ENCODE measurements at places on chromosomes 7 and 10. TPM values are rescaled to one million over a fixed set of nuclear protein-coding genes. Genes with fewer than 3 reads are reported as not detected.

DNA sequence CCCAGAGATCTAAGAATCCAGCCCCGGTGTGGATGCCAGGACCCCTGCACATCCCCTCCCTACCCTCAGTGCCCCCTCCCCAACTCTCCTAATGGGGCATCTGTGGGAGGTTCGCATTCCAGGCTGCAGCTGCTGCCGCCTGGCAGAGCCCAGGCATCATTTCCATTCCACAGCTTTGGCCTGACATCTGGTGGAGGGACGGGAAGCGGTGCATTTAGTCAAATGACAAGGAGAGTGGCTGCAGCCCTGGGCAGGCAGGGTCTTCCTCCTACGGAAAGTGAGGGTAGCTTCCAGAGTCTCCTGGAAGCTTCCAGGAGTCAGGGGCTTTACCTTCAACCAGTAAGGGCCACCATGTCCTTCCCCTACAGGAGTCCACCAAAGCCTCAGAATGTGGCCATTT, 30.8 kb downstream of the PRLHR start:
- H3K4me3 ChIP-seq: no peak overlapping the region
- H3K27ac ChIP-seq: no peak overlapping the region
- no peaks in the 10 kb centered on the region for H3K27me3 ChIP-seq
- H3K36me3 ChIP-seq: no peaks in the 10 kb centered on the region
- no peak for DNase-seq

- H3K4me3 ChIP-seq: peak within 1 kb of the TSS; percentile 63
- no peaks in the 10 kb centered on the region for H3K27me3 ChIP-seq
- H3K27ac ChIP-seq: no peak within 1 kb of the TSS
- no peaks in the 10 kb centered on the region for H3K36me3 ChIP-seq
Measured at GRCh38 chr10:70132098-70133029, at the start of gene AIFM2. TSS of gene AIFM2 (minus strand) at chr10:70132825. CDS start at chr10:70124084, 8,741 bp downstream.

DNA sequence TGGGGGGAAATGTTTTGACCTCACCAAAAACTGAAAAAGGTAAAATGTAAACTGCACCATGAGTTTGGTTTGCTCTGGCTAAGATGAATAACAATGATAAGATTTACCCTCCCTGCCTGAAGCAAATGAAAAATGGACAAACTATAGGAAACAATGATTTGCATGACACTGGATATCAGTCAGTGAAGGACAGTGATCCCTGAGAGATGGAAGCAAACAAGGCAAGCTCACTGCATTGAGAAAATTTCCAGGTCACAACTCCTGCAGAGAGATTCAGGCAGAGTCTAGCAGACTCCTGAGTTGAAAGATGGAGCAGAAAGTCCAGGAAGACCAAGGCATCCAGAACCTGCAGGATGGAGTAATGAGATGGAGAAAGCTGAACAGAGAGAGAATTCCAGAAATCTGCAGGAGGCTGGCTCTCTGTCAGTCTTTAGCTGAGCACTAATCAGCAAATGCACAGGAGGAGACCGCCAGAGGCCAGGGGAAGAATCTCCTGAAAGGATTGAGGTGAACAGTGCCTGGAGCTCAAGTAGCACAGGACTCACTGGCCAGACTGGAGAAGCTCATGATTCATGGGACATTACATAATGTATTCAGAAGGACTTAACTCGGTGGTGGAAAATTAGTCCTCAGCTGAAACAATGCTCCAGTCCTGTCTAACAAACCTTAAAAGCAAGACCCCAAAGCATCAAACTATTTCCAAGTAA, 51.2 kb upstream of the PALS2 start:
- H3K36me3 ChIP-seq: no peaks in the 10 kb centered on the region
- DNase-seq: no peak
- no peak overlapping the region for H3K27ac ChIP-seq
- H3K4me1 ChIP-seq: no peaks in the 10 kb centered on the region

Gene VSTM4
- 1.1 TPM for total RNA-seq

- no peaks in the 10 kb centered on the region for H3K27me3 ChIP-seq
- no peak for DNase-seq
- H3K4me1 ChIP-seq: no peaks in the 10 kb centered on the region
- H3K27ac ChIP-seq: no peak overlapping the region
- H3K36me3 ChIP-seq: no peaks in the 10 kb centered on the region
Measured at GRCh38 chr10:85916994-85917573, 449.5 kb downstream of the GRID1 start.

Gene COL28A1
- total RNA-seq: 0.11 TPM

DNA sequence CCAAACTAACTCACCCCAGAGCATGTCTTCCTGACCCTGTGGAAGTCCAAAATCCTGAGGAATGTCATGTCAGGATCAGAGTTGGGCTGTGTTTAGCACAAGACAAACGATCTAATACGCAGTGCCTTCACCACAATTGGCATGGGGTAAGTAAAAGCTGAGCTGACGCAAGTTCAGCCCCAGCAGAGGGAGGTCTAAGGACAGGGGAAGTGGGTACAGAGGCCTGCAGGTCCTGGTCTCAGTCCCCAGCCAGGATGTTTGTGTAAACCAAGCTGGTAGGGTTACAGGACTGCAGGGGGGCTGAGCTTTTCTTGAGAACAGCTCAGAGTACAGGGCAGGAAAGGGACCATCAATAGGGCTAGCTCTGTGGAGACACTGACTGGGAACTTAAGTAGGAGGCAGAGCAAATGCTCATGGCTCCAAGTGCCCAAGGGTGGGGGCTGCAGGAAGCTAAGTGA, 5.3 kb upstream of the KCNIP2 start:
- no peak overlapping the region for H3K4me3 ChIP-seq
- H3K27ac ChIP-seq: no peak overlapping the region
- H3K4me1 ChIP-seq: no peaks in the 10 kb centered on the region
- H3K27me3 ChIP-seq: peaks cover 5% of the 10 kb centered on the region

- H3K27me3 ChIP-seq: no peaks in the 10 kb centered on the region
- peak overlapping the region; percentile 38 for H3K4me3 ChIP-seq
- H3K36me3 ChIP-seq: no peaks in the 10 kb centered on the region
- no peak overlapping the region for H3K27ac ChIP-seq
- H3K4me1 ChIP-seq: no peaks in the 10 kb centered on the region
Measured at GRCh38 chr7:39855325-39855674, 94.8 kb upstream of the CDK13 start.

DNA sequence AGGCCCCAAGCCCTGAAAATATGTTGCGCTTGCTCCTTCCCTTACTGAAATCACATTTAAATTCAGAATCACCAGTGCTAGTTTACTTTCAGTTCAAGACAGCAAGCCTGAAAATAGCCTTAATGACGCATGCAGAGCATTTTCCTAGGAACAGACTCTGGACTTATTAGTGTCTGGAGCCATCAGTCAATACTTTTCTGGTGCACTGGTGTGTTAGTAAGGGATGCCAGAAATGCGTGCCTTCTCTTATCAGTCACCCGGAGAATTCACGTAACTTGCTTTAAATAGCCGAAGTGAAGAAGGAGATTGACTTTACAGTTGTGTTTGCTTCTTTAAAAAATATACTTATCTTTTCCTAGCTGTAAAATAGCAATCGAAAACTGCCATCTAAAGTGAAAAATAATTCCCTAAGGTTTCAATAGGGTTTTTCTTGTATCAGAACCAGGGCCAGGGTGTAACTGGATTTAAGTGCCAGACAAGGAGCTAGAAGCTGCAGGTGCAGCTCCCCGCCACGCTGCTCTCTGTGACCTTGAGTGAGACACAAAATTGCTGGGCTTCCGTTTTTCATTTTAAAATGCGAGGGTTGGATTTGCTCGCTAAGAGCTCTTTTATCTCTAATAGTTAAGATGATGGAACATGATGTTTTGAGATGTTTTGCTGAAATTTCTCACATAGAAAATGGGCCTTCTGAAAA, 177.8 kb downstream of the NSUN6 start:
- no peaks in the 10 kb centered on the region for H3K36me3 ChIP-seq
- peak; percentile 55 for DNase-seq
- H3K4me1 ChIP-seq: no peaks in the 10 kb centered on the region
- no peak overlapping the region for H3K4me3 ChIP-seq
- H3K27me3 ChIP-seq: no peaks in the 10 kb centered on the region

- H3K27me3 ChIP-seq: no peaks in the 10 kb centered on the region
- no peak overlapping the region for H3K27ac ChIP-seq
- no peak overlapping the region for H3K4me3 ChIP-seq
- no peaks in the 10 kb centered on the region for H3K4me1 ChIP-seq
Measured at GRCh38 chr10:57015187-57015586, 654.1 kb upstream of the ZWINT start.

Gene ANKRD61
- 0.18 TPM for total RNA-seq

- H3K36me3 ChIP-seq: no peaks in the 10 kb centered on the region
- H3K27me3 ChIP-seq: no peaks in the 10 kb centered on the region
- H3K27ac ChIP-seq: no peak overlapping the region
- DNase-seq: no peak
- H3K4me1 ChIP-seq: no peaks in the 10 kb centered on the region
Measured at GRCh38 chr10:27815846-27816245, 70.2 kb upstream of the MKX start.

Gene PGAM2
- total RNA-seq: 0.70 TPM

DNA sequence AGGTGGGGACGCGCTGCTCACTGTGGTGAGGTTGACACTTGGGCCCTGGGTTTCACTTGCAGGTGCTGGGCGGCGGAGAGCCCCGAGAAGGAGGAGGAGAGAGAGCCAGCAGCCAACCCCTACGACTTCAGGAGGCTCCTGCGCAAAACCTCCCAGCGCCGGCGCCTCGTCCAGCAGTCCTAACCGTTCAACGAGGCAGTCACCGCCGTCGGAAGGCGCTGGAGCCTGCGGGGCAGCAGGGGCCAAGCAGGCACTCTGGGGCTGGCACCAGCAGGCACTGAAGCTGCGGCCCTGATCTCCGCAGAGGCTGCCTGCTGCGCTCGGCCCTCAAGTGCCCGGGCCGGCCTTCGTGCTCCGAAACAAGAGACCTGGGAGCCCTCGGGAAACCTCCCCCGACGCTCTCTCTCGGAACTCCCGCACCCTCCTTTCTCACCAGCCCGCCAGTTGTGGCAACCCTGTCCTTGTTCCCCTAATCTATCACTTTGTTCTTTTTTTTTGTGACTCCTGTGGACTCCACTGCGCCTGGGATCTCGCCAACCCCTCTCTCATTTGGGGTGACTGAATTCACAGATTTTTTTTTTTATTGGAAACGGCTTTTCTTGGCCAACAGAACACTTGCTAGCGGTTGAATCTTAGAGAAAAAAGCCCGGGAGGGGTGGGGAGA, 4.7 kb upstream of the GAD2 start:
- H3K27ac ChIP-seq: no peak overlapping the region
- H3K36me3 ChIP-seq: no peaks in the 10 kb centered on the region
- H3K4me3 ChIP-seq: no peak overlapping the region
- peaks cover 54% of the 10 kb centered on the region for H3K27me3 ChIP-seq
- no peak for DNase-seq

- no peak overlapping the region for H3K4me3 ChIP-seq
- no peak for DNase-seq
- no peaks in the 10 kb centered on the region for H3K27me3 ChIP-seq
- H3K36me3 ChIP-seq: peaks cover 4% of the 10 kb centered on the region
Measured at GRCh38 chr7:155751409-155751808, 60.9 kb downstream of the SHH start.

GRCh38 chr10:62907470-62908212, 91.5 kb upstream of the EGR2 start:
- no peak overlapping the region for H3K27ac ChIP-seq
- no peak overlapping the region for H3K4me3 ChIP-seq
- no peaks in the 10 kb centered on the region for H3K4me1 ChIP-seq
- no peaks in the 10 kb centered on the region for H3K36me3 ChIP-seq

DNA sequence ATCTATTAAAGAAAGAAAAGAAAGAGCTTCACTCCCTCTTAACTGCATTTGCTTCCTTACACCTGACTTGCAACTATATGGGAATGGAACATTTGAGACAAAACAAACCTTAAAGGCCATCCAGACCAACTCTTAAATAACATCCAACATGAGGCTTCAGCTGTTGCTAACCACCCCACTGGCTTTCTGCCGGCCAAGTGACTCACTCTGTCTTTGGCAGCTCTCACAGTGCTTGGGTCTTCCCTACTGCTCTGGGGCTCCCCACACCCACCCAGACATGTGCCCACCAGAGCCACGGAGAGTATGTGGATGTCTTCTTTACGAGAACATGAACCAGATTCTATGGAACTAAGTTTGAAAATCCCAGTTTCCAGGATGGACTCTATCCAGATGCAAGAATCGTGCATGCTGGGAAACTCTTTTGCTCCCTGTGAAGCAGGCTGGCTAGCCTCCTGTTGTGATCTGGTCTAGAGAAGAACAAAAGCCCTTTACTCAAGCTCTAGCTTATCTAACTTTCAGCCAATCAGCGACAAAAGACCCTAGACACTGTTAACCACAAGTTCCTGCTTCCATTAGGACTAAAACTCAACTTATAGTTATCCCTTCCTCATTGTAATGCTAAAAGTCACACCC, 245.7 kb downstream of the TCERG1L start:
- no peak overlapping the region for H3K4me3 ChIP-seq
- no peaks in the 10 kb centered on the region for H3K36me3 ChIP-seq
- no peak overlapping the region for H3K27ac ChIP-seq
- no peaks in the 10 kb centered on the region for H3K27me3 ChIP-seq
- DNase-seq: no peak
- no peaks in the 10 kb centered on the region for H3K4me1 ChIP-seq

GRCh38 chr10:73979809-73980433, 18.0 kb upstream of the VCL start:
- no peak overlapping the region for H3K27ac ChIP-seq
- H3K4me1 ChIP-seq: no peaks in the 10 kb centered on the region
- no peak for DNase-seq
- no peaks in the 10 kb centered on the region for H3K36me3 ChIP-seq
- H3K4me3 ChIP-seq: no peak overlapping the region
- no peaks in the 10 kb centered on the region for H3K27me3 ChIP-seq

Data from astrocyte (in vitro differentiated cells and primary cell).